ENCODE measurements at places on chromosomes 12 and 14.

DNA sequence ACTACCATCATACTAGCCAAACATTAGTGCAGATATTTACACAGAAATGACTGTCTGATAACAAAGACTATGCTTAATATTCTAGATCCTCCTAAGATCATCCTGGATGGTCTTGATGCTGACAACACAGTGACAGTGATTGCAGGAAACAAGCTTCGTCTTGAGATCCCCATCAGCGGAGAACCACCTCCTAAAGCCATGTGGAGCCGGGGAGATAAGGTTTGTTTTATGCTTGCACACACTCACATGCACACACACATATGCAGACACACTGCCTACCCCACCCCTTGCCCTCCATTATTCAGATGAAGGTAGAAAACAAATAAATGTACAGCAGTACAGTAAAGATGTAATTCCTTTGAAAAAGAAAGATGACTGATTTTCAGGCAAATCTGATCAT is 44.4 kb upstream of the CHPT1 start:
- no peak for DNase-seq

DNA sequence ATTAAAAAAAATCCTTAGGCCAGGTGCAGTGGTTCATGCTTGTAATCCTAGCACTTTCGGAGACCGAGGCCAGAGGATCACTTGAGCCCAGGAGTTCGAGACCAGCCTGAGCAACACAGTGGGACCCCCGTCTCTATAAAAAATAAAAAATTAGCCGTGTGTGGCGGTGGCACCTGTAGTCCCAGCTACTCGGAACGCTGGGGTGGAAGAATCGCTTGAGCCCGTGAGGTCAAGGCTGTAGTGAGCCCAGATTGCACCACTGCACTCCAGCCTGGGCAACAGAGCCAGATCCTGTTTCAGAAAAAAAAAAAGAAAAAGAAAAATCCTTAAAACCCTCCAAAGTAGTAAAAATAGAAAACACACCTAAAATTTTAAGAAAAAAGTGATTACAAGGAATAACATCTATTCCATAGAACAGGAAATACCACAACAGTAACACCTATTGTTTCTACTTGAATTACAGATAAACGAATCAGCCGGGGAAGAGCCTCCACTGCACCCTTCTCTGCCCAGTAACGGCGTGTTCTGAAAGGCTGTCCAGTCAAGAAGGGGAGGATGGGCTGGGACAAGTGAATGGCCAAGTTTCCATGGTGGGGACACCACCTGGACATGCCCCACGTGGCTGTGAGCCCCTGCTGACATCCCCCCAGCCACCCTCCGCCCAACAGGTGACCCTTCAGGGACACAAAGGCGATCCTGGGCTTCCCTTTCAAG is 17.8 kb downstream of the POLE start:
- DNase-seq: no peak

DNA sequence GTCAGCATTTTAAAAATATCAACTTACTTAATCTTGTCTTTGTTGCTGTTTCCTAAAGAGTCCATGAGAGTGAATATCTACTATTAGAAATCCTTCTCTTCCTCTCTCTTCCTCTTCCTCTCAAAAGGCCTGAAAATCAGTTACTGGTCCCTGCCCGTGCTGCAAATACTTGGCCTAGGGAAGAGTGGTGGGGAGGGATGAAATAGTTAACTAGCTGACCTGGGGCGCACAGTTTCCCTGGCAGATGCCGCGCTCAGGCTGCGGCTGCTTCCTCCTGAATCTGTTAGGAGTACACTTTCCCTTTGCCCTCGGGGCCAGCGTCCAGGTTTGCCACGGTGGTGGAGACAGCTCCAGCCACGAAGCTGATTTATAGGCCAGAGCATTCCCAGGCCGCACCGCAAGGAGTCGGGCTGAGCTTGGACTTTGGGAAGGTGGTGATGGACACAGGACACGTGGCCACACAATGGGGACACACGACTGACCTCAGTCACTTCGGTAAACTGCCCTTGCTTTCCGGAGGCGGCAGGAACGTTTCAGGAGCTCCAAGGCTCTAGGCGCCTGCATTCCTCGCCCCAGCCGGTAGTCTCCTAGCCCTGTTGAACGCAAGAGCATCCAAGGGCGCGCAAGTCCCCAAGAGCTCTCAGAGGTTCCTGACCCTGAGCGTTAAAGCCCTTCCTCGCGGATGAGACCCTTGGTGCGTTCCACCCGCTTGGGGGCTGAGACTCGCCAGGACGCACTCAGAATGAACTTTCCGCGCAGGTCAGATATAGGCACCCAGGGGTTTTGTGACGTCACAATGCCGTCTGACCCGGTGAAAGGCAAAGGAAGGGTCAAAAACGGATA is 7.1 kb upstream of the ASCL1 start:
- DNase-seq: no peak

DNA sequence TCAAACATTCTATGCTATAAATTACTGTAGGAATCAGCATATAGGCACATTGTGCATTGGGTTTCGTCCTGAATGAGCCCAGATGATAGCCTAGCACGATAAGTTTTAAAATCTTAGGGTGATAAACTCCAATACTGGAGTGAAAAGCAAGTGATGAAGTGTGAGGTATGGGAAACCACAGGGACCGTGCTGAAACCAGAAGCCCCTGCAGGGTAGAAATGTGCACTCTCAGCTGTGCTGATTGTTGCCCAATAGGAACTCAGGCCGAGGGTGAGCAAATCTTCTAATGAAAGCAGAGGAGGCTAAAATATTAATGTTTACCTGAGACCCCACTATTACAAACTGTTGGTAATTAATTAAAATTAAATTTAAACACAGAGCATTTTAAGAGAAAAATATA is 1486.6 kb downstream of the AACS start:
- no peak for DNase-seq

- DNase-seq: no peak
These were observed 16.0 kb downstream of the NKX2-1 start for GRCh38 chr14:36503771-36504741.

DNA sequence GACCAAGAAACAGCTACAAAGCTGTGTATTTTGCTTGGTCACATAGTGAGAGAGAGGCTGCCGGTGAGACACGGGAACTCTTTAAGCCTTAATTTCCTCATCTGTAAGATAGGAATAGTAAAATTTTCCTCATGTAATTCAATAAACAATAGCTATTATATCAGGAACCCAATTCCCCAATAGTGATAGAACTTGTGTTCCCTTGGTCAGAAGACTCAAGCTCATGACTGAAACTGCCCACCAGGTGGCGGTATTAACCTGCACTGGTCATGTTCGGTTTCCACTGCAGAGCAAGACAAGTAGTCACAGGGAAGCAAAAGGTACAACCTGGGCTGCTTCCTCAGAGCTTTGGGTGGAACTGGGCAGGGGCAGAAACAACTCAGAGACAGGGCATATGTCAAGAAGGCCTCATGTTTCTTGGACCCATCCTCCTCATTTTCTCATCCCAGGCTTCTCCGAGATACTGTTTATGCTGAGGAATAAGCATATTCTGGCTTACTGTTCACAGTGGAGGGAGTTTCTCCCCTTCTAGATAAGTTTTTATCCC is 4.2 kb upstream of the AJUBA start:
- peak; percentile 91 for DNase-seq

GRCh38 chr12:15979096-15980092 is 68.3 kb downstream of the DERA start:
- DNase-seq: no peak

DNA sequence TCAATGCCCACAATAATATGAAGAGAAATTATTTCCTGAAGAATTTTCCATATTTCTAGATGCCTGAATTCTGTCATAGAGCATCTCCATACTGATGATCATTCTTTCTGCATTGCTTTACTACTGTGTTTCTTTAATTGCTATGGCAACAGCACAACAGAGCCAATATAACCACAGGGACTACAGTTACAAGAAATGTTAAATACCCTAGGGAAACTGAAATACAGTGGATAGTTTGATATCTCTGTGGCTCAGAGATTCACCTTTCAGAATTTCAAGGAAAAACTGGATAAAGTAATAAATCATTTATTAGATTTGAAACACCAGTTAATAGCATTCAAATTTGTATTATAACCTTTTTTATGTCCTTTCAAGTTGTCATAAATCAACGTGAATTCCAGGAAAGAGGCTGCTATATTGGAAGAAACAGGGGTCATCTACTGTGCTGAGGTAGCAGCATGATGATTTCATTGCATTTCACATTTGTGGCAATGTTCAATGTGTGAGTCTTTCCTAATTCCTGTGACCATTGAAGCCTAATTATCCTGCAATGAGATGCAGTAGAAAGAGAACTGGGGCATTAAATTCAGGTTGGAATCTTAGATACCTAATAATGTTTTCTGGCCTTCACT is 267.1 kb downstream of the LRFN5 start:
- DNase-seq: no peak

DNA sequence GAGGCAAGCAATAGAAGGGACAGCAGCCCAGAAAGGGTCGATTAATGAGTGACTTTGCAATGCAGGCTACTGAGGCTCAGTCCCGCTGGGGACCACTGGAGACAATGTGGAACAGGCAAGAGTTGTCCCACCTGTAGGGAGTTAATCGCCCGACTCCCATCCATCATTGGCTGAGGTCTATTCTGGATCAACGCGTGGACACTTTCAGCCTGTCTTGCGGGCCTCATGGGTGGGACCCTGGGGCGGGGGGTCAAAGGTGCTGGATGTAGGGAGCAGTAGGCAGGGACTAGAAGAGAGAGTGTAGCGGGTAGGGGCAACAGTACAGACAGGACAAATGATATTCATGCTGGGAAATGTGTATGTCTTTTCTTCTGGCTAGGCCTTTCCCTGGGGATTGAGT is 6.1 kb downstream of the IFI27L2 start:
- no peak for DNase-seq

DNA sequence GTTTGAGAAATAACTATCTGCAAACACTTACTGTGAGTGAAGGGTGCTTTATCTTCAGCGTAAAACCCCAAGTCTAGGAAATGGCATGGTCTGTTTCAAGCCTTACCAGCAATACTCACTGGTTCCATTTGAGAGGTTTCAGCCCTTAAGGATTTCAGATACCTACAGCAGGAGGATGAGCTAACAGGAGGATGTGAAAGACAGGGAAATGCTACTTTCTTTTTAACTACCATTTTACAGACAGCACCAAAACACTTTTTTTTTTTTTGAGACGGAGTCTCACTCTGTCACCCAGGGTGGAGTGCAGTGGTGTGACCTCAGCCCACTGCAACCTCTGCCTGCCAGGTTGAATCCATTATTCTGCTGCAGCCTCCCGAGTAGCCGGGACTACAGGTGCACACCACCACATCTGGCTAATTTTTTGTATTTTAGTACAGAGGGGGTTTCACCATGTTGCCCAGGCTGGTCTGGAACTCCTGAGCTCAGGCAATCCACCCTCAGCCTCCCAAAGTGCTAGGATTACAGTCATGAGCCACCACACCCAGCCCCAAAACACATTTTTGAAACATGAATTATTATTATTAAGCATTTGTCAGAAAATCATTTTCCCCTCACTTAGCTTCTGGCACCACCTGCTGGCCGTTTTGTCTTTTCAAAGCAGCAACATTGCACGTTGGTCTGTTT is 4.6 kb downstream of the MTRFR start:
- DNase-seq: peak; percentile 75

DNA sequence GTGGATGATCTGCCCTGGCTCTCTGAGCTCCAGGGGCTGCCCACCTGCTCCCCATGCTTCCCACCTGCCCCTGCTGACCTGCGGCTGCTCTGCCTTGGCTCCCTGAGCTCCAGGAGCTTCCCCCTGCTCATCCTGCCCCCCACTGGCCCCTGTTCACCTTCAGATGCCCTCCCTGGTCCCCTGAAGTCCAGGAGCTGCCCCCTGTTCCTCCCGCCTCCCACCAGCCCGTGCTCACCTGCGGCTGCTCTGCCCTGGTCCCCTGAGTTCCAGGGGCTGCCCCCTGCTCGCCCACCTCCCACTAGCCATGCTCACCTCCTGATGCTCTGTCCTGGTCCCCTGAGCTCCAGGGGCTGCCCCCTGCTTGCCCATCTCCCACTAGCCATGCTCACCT is 219.7 kb downstream of the TMEM121 start:
- no peak for DNase-seq

DNA sequence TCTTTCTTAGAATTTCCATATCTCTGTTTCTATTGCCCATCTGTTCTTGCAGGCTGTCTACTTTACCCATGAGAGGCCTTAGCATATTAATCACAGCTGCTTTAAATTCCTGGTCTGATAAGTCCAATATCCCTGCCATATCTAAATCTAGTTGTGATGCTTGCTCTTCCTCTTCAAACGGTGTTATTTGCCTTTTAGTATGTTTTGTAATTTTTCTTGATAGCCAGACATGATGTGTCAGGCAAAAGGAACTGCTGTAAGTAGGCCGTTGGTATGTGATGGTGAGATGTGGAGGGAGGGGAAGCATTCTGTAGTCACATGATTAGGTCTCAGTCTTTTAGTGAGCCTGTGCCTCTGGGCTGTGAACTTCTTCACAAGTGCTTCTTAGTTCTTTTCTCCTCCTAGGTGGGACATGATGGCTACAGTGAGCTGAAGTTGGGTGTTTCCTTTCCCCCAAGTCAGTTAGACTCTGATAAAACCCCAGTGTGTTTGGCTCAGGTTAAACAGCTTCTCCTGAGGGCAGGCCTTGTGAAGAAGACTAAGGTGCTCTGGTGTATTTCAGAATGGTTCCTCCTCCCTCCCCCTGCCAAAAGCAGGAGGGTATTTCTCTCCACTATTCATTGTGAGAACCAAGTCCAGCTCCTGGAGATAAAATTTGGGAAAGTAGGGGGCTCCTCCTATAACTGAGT is 195.9 kb upstream of the PARP11 start:
- DNase-seq: no peak

GRCh38 chr12:46915082-46915481 is 89.3 kb upstream of the SLC38A4 start:
- DNase-seq: no peak

DNA sequence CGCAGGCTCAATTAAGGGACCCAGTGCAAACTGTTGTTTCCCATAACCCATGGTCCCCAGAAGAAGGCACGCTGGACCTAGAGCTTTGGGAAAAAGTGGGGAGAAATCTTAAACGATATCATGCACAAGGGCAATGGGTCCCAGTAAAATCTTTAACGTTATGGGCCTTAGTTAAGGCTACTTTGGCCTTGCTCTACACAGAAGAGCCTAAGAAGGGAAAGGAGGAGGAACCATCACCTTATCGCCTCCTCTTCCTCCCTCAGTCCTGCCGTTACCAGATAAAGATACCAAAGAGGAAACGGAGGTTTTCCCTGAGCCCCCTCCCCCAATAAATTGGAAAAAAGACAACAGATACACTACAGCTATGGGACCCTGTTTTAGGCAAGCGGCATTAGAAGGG is 116.9 kb downstream of the PPHLN1 start:
- DNase-seq: no peak

- DNase-seq: no peak
These were observed 78.8 kb downstream of the SPPL3 start for GRCh38 chr12:120825337-120825736.

- no peak for DNase-seq
These were observed 6.0 kb downstream of the SLCO1C1 start for GRCh38 chr12:20701106-20701505.

DNA sequence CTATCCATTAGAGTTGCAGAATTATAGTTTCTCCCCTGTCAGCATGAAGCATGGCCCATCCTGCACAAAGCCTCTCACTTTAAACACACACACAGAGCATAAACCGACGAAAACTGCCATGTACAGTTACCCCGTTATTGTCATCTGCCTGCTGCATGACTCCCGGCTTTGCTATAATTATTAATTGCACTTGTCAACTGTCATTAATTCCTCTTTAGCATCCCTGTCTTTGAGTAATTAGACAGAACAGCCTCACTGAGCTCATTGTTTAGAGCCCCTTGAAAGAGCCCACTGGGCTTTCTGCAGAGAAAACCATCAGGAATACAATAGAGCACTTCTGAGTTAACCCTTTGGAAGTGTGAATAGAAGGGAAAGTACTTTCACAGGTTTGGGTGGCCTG is 307.2 kb upstream of the SOX5 start:
- DNase-seq: no peak
